NCI-H460 (cell line): ENCODE measurements at places on chromosomes 3 and 15. TPM values are rescaled to one million over a fixed set of nuclear protein-coding genes. Genes with fewer than 3 reads are reported as not detected.

Gene KCNAB1
- total RNA-seq = not detected in 2 replicates

GRCh38 chr3:172332256-172333041, 115.8 kb downstream of the GHSR start:
- peak; percentile 54 for DNase-seq

- no peak for DNase-seq
Measured at GRCh38 chr3:39810647-39811161, 1.3 kb downstream of the MYRIP start.

DNA sequence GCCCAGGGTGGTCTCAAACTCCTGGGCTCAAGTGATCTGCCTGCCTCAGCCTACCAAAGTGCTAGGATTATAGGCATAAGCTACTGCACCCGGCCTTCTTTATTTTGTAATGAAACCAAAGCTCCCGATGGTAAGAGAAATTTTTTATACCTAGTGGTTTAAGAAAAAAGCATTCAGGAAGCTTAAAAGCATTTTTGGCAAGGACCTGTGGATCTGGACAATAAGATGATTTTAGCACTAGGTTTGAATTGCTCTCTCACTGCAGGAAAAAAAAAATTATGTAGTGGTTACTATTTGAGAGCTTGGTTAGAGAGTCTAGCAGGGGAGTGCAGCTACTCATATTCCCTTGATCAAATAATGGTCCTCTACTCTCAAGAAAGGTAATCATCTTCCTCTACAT, 64.9 kb upstream of the PIK3R4 start:
- no peak for DNase-seq

GRCh38 chr15:93195109-93195508, 106.1 kb upstream of the RGMA start:
- no peak for DNase-seq
